ENCODE measurements at places on chromosomes 3 and 15.
A peak's percentile ranks its signal among the peaks of the same experiment; 100 is the strongest.

DNA sequence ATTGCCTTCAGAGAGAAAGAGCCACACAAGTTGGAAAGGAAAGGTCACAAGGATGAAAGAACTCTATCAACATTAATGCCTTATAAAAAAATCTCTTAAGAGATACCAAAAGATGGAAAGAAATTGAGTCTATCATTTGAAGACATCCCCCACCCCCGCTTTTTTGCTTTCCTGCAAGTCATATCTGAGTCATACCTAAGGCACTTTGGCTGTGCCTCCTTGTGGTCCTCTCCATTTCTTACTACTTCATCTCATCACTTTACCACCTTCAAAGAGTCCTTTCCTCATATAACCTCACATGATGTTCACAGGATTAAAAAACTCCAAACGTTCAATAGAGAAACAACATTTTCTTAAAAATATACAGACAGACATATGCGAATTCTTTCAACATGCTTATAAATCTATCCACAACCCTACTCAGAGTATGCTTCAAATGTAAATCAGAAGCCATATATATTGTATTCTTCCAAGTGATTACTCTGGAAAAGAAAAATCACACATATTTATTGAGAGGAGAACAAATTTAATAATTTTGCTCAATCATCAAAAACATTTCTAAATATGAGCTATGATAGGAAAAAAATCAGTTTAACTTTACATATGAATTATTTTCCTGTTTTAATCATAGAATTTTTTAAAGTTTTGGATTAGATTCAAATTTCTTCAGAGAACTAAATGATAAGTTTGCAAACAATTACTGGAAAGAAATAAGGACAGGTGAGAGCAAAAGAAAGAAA, 1003.9 kb upstream of the CFAP20DC start:
- no peak for DNase-seq

- no peak for DNase-seq
These were observed 6.0 kb upstream of the PIGZ start for GRCh38 chr3:196974661-196975060.

DNA sequence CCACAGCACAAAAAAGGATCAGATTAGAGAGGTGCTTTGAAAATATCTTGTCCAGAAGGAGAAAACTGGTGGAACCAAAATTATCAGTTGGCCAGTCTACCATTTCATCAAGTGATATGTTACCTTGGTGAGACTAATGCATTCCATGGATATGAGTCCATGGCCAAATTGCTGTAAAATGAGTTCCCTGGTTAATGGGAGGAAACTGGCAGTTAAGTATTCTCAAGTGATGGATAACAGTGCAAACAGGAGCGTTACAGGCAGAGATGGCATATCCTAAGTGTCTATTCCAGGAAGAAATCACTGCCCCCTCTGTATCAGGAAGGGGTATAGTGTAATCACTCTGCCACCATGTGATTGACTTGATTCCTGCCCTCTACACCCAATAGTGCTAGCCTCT, 34.0 kb downstream of the MYRIP start:
- no peak for DNase-seq

DNA sequence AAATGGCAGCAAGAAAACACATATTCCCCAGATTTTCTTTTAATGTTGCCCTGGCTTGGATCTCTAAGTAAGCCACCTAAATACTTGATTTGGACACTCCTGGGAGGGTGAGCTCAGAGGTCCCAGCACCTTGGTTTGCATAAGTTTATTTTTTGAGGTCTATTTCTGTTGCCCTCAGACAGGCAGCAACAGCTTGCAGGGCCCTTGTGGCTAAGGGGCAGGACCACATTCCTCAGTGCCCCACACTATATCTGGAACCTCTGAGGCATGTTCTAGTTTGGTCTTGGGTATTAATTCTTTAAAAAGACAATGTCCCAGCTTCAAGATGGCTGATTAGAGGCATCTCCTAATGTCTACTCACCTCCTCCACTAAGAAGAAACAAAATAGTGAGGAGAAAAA, 57.5 kb downstream of the IGSF11 start:
- no peak for DNase-seq

- DNase-seq, result no peak
These were observed 20.6 kb downstream of the SNTN start for GRCh38 chr3:63673111-63673510.

DNA sequence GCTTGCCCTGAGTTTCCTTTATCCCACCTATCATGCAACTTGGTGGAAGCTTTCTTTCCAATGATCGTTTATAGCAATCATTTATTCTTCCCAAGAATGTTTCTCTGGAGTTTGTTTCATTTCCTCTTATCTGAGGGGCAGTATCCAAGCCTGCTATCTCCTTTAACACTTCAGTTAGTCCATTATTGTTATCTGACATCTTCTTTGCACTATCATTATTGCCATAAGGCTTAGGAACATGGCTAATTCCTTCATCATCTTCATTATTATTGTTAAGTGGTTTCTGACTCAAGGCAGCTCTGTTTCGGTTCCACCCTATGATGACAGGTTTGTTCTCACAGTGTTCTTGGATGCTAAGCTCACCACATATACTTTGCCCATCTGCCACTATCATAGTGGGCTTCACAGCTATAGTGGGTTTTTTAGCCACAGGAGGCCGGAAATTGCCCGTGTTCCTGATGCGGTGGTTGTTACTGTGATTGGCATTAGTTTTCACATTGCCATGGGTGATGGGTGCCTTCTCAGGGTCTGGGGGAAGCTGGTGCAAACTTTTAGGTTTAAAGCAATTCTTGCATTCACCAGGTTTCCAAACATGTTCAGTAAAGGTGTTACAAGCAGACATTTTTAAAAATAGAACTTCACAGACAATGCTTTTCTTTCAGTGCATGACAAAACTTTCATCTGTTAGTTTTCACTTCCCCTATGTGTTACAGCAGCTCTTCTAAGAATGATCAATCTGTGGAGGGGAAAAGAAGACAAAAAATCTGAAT, 110.6 kb upstream of the TSPAN3 start:
- DNase-seq, result peak; percentile 22

DNA sequence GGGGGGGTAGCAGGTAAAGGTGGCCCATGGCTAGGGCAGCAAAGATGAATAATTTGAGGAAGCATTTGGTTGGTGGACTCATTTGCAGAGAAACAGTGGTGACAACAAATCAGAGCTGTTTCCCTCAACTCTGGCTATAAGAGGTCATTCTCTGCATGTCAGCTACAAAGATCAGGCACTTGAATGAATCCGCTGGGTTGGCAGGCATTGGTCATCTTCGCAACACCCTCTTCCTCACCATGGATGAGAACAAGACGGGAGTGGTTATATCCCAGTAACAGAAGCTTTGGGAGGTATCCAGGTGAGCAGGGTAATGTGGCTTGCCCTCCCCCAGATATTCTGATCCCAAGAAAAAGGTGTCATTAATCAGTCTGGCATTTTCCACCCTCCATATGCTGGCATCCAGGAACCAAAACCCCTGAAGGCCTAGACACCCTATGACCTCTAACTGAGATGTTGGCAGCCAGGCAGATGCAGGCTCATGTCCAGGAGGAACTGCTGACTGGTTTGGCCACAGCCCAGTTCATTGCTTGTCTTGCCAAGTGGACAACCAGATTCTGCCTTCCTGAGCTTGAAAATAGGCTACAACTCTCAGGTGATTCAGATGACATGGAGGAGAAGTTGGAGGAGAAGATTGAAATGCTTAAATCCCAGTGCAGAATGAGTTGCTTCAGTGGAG, 108.9 kb upstream of the TRIM42 start:
- no peak for DNase-seq

DNA sequence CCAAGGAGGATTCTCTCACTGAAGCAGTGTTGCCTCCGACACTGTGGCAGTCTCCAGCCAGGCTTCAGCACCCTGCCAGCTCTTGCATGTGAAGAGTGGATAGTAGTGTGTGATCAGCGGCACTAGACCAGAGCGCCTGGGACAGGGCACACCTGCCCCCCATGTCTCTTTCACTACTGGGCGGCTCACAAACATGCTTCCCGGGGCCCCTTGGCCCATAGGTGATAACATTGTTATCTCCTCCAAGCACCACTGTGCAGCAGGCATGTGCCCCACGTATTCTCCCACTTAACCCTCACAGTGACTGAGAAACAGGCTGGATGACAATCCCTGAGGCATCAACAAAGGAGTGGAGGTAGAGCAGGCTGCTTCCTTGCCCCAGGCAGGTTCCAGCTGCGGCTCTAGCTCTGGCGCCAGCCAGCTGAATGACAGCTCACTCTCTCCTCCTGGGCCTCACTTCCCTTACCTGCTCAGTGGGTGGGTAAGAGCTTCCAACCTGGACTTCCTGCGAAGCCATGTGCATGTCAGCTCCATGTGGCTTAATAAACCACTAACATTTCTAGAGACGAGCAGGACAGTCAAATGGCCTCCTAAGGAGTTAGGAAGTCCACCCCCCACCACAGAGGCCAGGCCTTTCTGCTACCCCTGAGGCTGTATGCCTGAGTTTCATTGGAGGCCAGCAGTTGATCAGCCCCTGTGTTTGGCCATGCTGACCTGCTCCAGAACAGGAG, 37.8 kb downstream of the KLF13 start:
- no peak for DNase-seq

- DNase-seq, result no peak
These were observed 105.2 kb downstream of the RPLP1 start for GRCh38 chr15:69557707-69558409.

GRCh38 chr3:7144697-7145308, 283.9 kb downstream of the GRM7 start:
- DNase-seq, result no peak

GRCh38 chr3:4340411-4341335, 37.5 kb downstream of the SETMAR start:
- DNase-seq, result no peak

DNA sequence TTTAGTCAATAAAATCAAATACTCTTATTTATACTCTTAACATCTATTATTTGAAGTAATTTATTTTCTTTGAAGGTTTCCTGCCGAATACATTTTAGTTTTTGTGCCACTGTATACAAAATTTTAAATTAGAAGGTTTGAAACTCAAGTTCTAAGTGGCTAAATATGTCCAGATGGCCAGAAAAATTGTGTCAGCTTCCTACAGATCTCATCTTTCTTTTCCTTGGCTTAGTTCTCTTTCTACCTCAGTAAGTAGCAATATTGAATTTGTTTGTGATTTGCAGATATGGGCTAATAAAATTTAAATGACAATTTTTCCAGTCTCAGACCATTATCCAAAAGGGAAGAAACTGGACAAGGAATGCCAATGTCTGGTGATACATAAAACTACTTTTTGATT, 452.1 kb downstream of the ROBO2 start:
- DNase-seq, result no peak

DNA sequence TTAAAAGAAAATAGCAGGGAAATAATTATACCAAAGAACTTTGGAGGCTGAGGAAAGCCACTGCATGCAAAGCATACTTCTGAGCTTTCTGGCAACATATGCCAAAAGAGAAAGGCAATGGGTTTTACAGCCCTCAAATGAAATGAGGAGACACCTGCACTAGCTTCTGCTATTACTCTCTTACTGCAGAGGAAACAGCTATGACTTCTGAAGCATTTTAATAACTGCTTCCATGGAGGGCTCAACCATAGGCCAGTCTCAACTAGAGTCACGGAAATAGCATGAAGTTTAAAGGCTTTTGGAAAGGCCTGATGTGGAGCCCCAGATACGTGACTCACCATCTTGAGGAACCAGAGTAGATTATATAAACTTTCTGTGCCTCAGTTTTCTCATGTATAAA, 114.8 kb downstream of the OXNAD1 start:
- DNase-seq, result no peak

- no peak for DNase-seq
These were observed 79.3 kb downstream of the DNAH12 start for GRCh38 chr3:57464801-57465200.
